GM12878 (cell line): ENCODE measurements at places on chromosomes 2 and 18.

GRCh38 chr2:240178564-240178963 is 38.1 kb upstream of the OTOS start:
- DNase-seq = no peak

DNA sequence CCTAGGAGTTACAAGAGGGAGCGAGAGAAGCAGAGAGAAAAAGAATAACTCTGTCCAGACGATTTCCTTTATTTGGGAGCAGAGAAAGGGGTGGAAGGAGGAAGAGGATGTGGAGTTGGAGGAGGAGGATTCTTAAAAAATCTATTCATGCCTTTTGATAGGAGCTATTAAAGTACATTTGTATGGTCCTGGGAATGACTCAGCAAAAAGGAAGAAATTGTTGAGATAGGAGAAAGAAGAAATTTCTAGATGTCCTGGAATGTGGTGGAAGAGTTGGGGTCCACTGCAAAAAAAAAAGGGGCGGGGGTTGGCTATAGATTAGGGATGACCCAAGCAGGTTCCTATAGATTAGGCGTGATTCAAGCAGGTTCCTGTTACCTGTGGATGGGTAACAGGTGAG is 32.4 kb upstream of the RPRM start:
- no peak for DNase-seq

- no peak for DNase-seq
Observed at GRCh38 chr18:36112302-36112701, 16.8 kb downstream of the SLC39A6 start.

DNA sequence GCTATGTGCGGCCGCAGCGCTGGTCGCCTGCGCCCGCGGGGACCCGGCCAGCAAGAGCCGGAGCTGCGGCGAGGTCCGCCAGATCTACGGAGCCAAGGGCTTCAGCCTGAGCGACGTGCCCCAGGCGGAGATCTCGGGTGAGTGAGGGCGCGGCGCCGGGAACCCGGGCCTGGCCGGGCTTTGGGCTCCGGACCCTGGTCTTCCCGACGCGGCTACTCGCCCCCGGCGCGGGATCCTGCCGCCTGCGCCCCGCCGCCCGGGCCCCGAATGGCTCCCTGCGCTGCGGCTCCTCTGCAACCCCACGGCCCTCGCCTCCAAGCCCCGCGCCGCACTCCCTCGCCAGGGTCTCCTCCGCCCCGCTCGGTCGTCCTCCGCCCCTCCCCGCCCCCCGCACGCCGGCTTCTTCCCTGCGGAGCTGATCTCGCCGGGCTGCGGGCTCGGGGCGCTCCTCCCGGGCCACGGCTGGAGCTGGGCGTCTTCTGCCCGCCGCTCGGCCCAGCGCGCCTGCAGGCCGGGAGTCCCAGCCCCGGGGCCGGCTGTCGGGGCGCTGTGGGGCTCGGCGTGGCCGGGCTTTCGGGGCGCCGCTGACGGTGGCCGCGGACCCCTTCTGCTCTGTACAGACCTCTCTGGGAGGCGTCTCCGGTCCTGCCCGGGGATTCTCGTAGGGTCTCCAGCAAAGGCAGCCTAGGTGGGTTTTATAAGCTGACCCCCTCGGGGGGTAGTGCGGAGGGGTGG is 652 bp downstream of the GPC1 start:
- DNase-seq = no peak

- no peak for DNase-seq
Observed at GRCh38 chr2:234046521-234046920, 4.0 kb upstream of the SPP2 start.

DNA sequence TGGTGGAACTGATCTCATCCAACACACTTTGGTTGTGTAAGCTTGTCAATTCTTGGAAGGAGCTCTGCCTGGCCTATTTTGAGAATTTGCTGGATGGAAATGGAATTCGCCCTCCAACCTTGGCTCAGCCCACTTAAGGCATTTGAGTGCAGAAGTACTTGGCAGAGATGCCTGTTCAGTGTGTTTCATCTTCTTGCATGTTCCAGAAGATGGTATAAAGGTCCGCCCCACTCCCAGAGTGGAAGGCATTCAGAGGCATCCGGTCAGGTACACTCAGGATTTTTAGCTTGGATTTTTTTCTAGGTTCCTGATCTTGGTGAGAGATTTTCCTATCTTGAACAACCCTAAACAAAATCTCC is 61.3 kb upstream of the TXNDC2 start:
- DNase-seq = no peak

DNA sequence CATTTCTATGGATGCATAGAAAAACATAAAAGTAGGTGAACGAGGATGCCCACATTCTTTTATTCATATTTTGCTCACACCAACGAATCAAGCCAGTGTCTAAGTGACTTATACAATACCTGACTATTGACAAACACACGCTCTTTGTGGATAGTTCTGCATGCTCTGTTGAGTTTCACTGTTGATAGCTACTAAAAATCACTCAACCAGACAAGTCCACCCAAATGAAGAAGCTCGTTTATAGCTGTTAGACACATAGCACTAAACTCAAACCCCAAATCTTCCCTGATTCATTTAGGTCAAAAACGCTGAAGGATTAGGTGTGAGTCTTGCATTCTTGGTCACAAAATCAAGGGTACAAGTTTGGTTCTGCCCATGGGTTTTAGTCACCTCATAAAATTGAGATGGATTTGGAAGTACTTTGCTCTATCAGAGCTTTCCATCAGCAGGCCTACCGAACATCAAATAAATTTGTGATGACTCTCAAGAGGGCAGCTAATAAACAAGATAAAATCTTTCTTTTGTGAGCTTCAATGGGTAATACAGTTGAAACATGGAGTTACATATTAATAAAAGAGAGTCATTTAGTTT is 92.7 kb upstream of the ETAA1 start:
- no peak for DNase-seq

DNA sequence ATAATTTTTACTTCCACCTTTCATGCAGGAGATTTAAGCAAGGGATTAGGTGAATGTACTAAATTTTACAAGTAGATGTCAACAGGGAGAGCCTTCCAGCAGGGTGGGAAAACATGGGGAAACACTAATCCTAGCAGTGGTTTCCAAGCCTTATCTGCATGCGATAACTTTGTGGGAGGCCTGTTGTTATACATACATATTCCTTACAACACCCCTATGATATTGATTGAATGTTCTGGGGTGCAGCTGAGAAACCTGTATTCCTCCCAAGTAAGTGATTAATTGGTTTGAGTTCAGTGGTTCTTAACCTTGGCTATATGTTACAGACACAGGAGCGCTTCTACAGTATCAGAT is 65.9 kb downstream of the COL4A4 start:
- no peak for DNase-seq

- no peak for DNase-seq
Observed at GRCh38 chr2:72129681-72130340, 17.9 kb downstream of the CYP26B1 start.

- no peak for DNase-seq
Observed at GRCh38 chr2:201183365-201183727, 405 bp downstream of the CASP10 start.

DNA sequence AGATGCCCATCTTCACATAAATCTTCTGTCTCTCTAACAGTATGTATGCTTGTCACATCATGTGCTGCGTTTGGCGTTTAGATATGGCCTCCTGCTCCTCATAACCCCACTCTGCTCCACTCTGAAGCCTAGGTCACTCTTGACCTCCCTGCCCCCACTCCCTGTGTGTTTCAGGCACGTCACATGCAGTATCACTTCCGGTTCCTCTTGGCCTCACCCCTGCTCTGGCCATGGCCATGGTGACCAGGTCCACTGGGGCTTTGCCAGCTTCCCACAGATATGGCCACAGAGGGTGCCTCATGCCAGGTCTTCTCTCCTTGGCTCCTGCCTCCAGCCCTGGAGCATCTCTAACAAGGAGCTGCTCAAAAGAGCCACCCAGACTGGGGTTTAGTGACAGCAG is 160.0 kb downstream of the RNF152 start:
- DNase-seq = no peak

GRCh38 chr2:42913280-42913878 is 121.0 kb upstream of the HAAO start:
- DNase-seq = no peak

GRCh38 chr18:50619861-50620275 is 60.0 kb downstream of the MAPK4 start:
- no peak for DNase-seq
